ENCODE measurements at places on chromosomes 3 and 15.
A peak's percentile ranks its signal among the peaks of the same experiment; 100 is the strongest.

DNA sequence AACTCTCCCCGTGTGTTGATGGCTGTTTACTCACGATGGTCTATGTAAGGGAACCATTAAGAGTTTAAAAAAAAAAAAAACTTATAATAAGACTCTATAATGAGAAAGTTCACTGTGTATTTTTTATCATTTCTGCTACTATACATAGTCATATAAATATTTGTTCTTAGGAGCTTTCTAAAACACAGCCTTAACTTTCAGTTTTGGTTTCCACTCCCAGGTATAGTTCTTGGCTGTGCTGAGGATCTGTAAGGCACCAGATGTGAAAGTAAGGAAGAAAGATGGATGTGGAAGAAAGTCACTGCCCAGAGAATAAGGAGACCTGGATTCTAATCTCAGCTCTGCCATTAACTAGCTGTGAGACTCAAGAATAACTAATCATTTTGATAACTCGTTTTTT, 101.9 kb upstream of the THBS1 start:
- no peak for DNase-seq

- no peak for DNase-seq
Measured at GRCh38 chr3:170359178-170359704, 1.7 kb downstream of the SKIL start.

GRCh38 chr15:74434263-74435136, 742 bp upstream of the SEMA7A start:
- DNase-seq: no peak

DNA sequence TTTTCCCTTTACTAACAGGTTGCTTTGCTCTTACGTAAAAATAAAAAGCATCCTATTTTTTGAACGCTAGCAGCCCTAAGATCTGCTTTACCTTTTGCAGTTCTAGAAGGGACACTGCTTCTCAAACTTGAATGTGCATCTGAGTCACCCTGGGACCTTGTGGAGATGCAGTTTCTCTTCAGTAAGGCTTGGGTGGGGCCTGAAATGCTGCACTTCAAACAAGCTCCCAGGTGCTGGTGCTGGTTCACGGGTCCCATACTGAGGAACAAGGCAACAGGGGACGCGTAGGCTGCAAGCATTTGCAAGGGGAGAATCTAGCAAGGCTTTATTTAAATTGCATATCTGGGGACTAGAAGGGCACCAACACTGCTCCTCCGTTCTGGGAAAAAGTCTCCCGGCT, 30.0 kb downstream of the MB21D2 start:
- DNase-seq: peak; percentile 31

DNA sequence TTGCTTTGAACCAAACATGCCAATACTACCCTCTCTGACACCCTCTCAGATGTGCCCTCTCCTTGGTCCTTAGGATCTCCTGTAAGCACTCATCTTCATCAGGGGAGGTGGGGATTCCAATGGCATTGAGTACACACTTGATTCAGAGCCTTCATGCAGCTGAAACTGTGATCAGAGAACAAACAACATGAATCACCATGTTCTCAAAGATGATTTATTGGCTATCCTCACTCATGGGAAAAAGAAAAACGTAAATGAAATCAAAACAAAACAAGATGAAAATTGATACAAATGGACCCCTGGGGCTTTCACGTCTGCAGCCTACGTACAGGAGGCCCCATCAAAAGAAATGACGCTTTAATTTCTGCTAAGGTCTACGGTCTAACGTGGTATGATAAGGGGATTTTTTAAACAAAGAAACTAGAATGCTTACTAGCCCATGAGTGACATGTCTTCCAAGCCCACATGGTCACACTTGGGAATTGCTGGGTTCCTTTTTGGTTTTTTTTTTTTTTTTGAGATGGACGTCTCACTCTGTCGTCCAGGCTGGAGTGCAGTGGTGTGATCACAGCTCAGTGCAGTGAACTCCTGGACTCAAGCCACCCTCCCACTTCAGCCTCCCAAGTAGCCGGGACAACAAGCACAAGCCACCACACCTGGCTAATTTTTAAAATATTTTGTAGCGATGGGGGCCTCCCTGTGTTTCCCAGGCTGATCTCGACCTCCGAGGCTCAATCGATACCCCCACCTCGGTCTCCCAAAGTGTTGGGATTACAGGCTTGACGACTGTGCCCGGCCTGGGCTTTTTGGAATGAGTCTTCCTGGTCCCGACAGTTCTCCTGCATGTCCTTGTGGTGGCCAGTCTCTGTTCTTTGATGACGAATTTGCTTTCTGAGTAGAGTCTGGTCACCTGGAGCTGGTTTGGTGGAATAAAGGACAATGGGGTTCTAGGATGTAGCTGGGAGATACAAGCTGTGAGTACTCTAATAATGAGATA, 202.6 kb downstream of the XXYLT1 start:
- no peak for DNase-seq
